ENCODE measurements at places on chromosomes 16 and 17. TPM values are rescaled to one million over a fixed set of nuclear protein-coding genes. Genes with fewer than 3 reads are reported as not detected.
A peak's percentile ranks its signal among the peaks of the same experiment; 100 is the strongest.

- H3K27me3 ChIP-seq = no peaks in the 10 kb centered on the region
- no peaks in the 10 kb centered on the region for H3K4me1 ChIP-seq
- peak; percentile 36 for DNase-seq
- H3K4me3 ChIP-seq = no peak overlapping the region
- no peaks in the 10 kb centered on the region for H3K36me3 ChIP-seq
- H3K27ac ChIP-seq = no peak overlapping the region
Observed at GRCh38 chr17:3748576-3748975, 24.9 kb downstream of the HASPIN start.

GRCh38 chr16:27718201-27719105 is 168.5 kb downstream of the KATNIP start:
- H3K27ac ChIP-seq = no peak overlapping the region
- H3K36me3 ChIP-seq = no peaks in the 10 kb centered on the region
- H3K4me3 ChIP-seq = no peak overlapping the region
- H3K27me3 ChIP-seq = no peaks in the 10 kb centered on the region
- peaks cover 4% of the 10 kb centered on the region for H3K4me1 ChIP-seq

DNA sequence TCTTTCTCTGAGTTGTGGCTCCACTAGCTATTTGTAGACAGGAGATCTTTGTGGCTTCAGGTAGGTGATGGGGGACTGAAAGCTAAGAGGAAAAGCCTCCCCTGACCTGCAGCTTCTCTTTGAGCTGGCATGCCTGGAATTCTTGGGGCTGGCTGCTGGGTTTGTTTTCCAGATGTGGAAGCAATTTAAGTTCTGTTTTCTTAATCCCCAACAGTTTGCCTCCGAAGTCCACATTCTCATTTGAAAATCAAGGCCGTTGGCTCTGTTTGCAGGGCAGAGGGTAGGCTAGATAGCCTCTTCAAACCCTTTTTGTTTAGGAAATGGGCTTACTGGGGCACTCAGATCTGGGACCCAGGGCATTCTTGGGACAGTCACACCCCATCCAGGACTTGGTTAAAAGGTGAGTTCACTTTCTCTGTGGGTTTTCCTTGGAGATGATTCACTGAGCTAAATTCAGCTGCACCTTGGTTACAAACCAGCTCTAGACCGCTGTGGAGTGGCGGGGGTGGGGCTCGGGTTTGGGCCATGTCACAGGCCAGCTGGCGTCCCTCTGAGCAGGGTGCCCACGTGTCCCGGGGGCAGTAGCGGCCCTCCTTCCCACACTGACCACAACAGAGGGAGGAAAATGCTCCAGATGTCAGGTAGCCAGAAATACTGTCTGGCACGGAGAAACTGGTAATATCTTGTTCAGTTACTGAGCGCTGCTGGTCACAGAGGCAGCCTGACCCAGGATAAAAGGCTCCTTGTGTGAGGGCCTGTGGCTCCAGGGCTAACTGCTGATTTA is 108.5 kb downstream of the RAB11FIP4 start:
- peak; percentile 65 for DNase-seq
- H3K4me1 ChIP-seq = peaks cover 9% of the 10 kb centered on the region
- H3K27me3 ChIP-seq = peaks cover 43% of the 10 kb centered on the region
- peak overlapping the region; percentile 22 for H3K4me3 ChIP-seq
- no peaks in the 10 kb centered on the region for H3K36me3 ChIP-seq

- H3K4me1 ChIP-seq = peaks cover 7% of the 10 kb centered on the region
- no peaks in the 10 kb centered on the region for H3K36me3 ChIP-seq
- H3K27ac ChIP-seq = no peak overlapping the region
Observed at GRCh38 chr17:80717720-80718083, 173.1 kb downstream of the RPTOR start.

GRCh38 chr17:5582209-5583185 is 1.8 kb downstream of the NLRP1 start:
- H3K36me3 ChIP-seq = peaks cover 34% of the 10 kb centered on the region
- H3K4me1 ChIP-seq = peaks cover 39% of the 10 kb centered on the region
- peak overlapping the region; percentile 11 for H3K27ac ChIP-seq

- H3K4me1 ChIP-seq = no peaks in the 10 kb centered on the region
- peak; percentile 22 for DNase-seq
- H3K4me3 ChIP-seq = no peak overlapping the region
- H3K36me3 ChIP-seq = no peaks in the 10 kb centered on the region
- no peak overlapping the region for H3K27ac ChIP-seq
Observed at GRCh38 chr17:79280010-79280409, 205.4 kb downstream of the ENGASE start.

DNA sequence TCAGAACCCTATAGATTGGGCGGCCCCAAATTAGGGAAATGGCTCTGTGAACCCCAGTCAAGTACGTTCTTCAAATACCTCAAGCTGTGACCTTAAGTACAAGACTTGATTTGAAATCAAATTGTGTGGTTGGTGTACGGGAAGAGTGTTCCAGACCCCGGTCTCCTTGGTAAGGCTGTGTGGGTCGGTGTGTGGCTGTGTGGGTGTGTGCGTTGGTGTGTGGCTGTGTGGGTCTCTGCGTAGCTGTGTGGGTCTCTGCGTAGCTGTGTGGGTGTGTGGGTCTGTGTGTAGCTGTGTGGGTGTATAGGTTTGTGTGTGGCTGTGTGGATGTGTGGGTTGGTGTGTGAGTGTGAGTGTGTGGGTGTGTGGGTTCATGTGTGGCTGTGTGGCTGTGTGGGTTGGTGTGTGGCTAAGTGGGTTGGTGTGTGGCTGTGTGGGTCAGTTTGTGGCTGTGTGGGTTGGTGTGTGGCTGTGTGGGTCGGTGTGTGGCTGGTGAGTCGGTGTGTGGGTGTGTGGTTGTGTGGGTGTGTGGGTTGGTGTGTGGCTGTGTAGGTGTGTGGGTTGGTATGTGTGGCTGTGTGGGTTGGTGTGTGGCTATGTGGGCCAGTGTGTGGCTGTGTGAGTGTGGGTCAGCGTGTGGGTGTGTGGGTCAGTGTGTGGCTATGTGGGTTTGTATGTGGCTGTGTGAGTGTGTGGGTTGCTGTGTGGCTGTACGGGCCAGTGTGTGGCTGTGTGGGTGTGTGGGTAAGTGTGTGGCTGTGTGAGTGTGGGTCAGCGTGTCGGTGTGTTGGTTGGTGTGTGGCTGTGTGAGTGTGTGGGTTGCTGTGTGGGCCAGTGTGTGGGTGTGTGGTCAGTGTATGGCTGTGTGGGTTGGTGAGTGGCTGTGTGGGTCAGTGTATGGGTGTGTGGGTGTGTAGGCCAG is 238.7 kb upstream of the ZFHX3 start:
- H3K4me1 ChIP-seq = no peaks in the 10 kb centered on the region
- H3K27me3 ChIP-seq = peaks cover 10% of the 10 kb centered on the region
- H3K4me3 ChIP-seq = no peak overlapping the region
- H3K27ac ChIP-seq = no peak overlapping the region
- no peaks in the 10 kb centered on the region for H3K36me3 ChIP-seq

- DNase-seq = peak; percentile 98
- H3K27me3 ChIP-seq = no peaks in the 10 kb centered on the region
- H3K36me3 ChIP-seq = no peaks in the 10 kb centered on the region
- H3K4me1 ChIP-seq = peaks cover 21% of the 10 kb centered on the region
- no peak overlapping the region for H3K4me3 ChIP-seq
Observed at GRCh38 chr17:82019690-82020571, 2.7 kb downstream of the CENPX start.

DNA sequence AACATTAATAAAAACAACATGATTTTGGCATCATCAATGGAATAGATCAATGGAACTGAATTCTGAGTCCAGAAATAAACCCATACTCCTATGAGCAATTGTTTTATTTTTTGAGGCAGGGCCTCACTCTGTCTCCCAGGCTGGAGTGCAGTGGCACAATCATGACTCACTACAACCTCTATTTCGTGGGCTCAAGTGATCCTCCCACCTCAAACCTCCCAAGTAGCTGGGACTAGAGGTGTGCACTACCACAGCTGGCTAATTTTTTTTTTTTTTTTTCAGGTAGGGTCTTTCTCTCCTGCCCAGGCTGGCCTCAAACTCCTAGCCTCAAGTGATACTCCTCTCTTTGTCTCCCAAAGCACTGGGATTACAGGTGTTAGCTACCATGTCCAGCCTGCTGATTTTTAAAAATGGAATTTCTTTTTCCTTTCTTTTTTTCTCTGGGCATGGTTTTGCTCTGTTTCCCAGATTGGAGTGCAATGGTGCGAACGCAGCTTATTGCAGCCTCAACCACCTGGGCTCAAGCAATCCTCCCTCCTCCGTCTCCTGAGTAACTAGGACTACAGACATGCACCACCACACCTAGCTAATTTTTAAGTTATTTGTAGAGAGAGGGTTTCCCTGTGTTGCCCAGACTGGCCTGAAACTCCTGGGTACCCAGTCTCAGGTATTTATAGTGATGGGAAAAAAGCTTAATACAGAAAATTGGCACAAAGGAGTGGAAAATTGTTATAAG is 7.3 kb upstream of the PRDM7 start:
- DNase-seq = no peak
- no peaks in the 10 kb centered on the region for H3K27me3 ChIP-seq
- H3K27ac ChIP-seq = no peak overlapping the region
- H3K36me3 ChIP-seq = no peaks in the 10 kb centered on the region
- H3K4me3 ChIP-seq = no peak overlapping the region
- H3K4me1 ChIP-seq = no peaks in the 10 kb centered on the region

GRCh38 chr17:48631693-48632578 is 5.8 kb upstream of the HOXB9 start:
- H3K36me3 ChIP-seq = no peaks in the 10 kb centered on the region
- DNase-seq = peak; percentile 76
- no peak overlapping the region for H3K27ac ChIP-seq
- no peaks in the 10 kb centered on the region for H3K4me1 ChIP-seq

DNA sequence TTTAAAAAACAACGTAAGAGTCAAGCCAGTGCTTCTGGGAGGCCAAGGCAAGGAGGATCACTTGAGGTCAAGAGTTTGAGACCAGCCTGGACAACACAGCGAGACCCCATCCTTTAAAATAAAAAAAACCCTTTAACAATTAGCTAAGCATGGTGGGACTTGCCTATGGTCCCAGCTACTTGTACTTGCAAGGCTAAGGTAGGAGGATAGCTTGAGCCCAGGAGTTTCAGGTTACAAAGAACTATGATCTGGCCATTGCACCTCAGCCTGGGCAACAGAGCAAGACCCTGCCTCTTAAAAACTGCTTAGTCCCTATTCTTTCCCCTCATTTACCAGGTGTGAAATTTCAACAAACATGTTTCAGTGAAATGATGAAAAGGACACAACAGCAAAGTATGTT is 89.5 kb downstream of the STH start:
- H3K36me3 ChIP-seq = peaks cover 8% of the 10 kb centered on the region
- H3K27me3 ChIP-seq = no peaks in the 10 kb centered on the region
- peaks cover 5% of the 10 kb centered on the region for H3K4me1 ChIP-seq

HGS gene
- 110 TPM for total RNA-seq

HDAC5 gene
- total RNA-seq = 85.4 TPM

PYDC1 gene
- not detected for total RNA-seq

KCNJ2 gene
- 5.1 TPM for total RNA-seq
